ENCODE measurements at places on chromosomes 13 and 19. TPM values are rescaled to one million over a fixed set of nuclear protein-coding genes. Genes with fewer than 3 reads are reported as not detected.

DNA sequence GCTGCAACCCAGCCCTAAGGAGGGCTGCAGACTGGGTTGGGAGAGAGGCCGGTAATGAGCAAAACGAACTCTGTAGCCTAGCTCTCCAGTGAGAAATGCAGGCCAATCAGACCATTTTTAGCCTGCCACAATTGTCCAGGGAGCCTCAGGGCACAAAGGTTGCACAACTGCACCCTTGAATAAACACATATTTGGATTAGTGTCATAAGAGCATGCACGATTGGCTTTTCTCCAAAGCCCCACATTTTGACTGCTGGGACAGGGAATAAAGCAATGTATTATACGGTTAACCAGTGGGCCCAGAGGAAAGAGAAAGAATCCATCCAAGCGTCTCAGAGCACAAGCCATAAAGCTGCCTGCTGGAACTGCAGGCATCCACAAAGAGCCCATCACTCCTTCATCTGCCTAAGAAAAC is 729.4 kb upstream of the SGCG start:
- no peak for DNase-seq

GRCh38 chr13:39422845-39423565 is 180.0 kb downstream of the LHFPL6 start:
- no peak for DNase-seq

DNA sequence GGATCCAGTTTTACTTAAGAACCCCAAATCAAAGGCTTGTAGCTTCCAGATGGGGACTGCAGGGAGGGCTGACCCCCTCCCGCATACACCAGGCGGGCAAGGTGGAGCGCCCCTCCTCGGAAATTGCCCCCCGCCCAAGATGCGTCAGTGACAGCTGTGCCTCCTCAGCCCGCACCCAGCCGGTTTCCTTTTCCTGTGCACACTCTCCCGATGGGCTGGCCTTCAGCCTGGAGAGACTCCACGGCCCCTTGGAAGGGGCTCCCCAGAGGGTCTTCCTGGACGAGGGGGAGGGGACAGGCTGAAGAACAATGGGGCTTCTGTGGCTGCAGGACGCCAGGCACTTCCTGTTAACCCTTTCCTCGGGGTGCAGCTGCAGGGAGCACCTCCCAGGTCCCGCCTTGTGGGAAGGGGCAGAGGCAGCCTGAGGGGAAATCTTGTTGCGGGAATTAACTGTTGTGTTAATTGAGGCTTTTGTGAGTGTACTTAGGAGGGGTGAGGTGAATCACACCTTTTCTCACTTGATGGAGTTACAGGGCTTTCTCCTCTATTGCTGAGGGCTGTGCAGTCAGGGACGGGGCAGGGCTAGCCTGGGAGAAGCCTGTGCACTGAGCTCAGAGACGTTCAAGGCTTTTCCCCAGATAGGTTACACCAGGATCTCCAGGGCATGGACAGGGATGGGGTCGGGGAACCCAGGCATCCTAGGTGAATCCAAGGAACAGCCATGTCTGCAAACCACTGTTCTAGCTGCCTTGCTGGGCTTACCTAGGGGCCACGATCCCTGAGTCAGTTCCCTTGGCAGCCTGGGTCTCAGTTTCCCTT is 14.3 kb downstream of the IER2 start:
- DNase-seq: peak; percentile 83

GRCh38 chr19:44725251-44725650 is 23.3 kb upstream of the BCL3 start:
- peak; percentile 79 for DNase-seq

- DNase-seq: no peak
These were observed 93.1 kb downstream of the PCDH17 start for GRCh38 chr13:57724486-57725272.

- no peak for DNase-seq
These were observed 11.7 kb downstream of the CIC start for GRCh38 chr19:42280815-42281145.

DNA sequence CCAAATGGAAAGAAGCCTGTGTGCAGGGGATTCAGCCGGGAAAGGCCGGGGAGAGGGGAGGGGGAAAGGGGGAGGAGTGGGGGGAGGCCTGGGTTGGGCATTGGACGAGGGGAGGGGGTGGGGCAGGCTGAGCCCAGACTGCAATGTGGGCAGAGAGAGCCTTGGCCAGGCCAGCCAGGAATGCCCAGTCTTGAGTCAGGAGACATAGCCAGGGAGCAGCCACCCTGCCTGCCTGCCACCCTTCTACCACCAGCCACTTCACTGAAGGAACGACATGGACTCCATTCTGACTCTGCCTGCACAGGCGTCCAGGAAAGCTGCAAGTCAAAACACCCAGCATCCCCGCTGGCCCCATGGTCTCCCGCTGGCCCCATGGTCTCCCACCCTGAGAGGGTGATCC is 498 bp downstream of the PROZ start:
- DNase-seq: no peak

Gene LHB
- total RNA-seq: 1.1 TPM

DNA sequence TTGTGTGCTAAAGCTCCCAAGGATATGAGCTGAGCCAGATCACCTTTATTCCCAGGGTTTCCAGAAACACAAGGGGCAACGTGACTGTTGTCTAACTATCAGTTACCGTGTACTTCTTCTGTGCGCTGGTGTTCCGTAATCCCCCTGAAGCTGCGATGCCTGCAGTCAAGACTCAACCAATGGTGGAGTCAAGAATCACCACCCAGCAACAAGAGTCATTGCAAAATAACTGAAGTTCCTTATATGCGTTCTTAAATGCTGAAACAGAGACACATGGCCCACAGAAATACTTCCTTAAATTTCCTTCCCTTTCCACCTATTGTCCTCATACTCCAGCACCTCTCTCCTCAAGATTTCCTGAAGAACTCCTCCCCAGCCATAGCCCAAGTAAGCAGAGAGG is 200.2 kb downstream of the KATNAL1 start:
- no peak for DNase-seq

GRCh38 chr13:111597191-111597611 is 276.8 kb downstream of the TEX29 start:
- DNase-seq: no peak

GRCh38 chr13:76937281-76937820 is 11.0 kb upstream of the ACOD1 start:
- DNase-seq: peak; percentile 2

- DNase-seq: peak; percentile 87
These were observed 33.1 kb downstream of the CEBPG start for GRCh38 chr19:33406521-33407139.

DNA sequence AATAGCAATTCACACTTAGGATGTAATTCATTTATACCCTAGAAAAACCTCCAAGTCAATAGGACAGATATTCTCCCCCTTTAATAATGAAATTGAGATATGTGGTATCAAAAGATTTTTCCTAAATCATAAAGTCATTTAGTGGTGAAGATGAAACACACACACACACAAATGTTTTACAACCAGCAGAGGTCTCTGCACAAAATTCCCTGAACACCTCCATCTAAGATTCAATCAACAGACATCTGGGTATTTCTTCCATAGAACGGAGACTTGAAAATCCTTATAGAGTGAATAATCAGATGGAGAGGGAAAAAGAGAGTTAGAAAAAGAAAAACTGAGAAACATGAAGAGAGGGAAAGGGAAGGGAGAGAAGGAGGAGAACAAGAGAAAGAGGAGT is 52.8 kb downstream of the MYCBP2 start:
- DNase-seq: no peak

Gene MEDAG
- total RNA-seq: 1.6 TPM

Measured in Calu3 (cell line).